ENCODE measurements at places on chromosomes 11 and 22.

DNA sequence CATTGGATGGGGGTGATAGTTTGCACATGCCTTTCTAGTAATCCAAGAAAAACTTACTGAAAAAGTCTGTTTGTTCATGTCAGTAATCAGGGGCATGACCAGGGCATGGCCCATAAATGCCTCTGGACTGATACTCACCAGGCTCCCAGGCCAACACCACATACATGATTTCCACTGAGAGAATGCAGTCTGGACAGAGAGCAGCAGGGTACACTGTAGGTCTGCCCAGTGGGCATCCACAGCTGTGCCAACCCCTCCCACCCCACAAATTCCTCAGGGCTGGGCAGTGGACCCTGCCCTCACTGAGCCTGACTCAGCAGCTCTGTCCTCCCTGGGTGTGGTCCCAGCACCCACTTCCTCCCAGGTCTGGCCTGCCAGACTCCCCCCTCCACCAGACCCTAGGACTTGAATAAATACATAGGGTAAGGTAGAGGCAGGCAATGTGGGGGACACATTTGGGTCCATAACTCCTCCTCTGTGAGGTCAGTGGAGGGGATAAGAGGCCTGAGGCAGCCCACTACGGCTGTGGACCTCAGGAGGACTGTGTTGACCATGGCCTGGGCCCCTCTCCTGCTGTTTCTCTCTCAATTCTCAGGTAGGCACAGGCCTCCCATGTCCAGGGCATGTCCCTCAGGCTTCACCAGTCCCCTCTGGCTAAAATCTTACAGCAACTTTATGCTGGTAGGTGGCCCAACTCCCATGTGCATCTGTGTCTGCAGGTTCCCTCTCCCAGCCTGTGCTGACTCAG, 92.2 kb upstream of the TOP3B start:
- no peak for DNase-seq

DNA sequence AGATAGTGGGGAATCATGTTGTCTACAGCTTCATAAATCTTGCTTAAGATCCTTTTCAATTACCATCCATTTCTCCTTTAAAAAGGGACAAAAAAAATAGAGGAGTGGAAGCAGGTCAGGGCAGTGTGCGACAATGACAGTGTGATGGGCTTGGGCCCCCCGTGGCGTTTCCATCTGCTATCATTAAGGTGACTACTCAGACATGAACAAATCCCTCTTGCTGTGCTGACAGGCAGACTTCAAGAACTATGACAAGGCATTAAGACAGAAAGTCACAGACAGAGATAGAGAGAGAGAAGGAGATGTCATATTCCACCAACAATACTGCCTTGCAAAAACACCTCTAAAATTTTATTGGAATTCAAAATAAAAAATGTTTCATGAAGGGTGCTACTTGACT, 263.2 kb downstream of the DCDC1 start:
- no peak for DNase-seq

DNA sequence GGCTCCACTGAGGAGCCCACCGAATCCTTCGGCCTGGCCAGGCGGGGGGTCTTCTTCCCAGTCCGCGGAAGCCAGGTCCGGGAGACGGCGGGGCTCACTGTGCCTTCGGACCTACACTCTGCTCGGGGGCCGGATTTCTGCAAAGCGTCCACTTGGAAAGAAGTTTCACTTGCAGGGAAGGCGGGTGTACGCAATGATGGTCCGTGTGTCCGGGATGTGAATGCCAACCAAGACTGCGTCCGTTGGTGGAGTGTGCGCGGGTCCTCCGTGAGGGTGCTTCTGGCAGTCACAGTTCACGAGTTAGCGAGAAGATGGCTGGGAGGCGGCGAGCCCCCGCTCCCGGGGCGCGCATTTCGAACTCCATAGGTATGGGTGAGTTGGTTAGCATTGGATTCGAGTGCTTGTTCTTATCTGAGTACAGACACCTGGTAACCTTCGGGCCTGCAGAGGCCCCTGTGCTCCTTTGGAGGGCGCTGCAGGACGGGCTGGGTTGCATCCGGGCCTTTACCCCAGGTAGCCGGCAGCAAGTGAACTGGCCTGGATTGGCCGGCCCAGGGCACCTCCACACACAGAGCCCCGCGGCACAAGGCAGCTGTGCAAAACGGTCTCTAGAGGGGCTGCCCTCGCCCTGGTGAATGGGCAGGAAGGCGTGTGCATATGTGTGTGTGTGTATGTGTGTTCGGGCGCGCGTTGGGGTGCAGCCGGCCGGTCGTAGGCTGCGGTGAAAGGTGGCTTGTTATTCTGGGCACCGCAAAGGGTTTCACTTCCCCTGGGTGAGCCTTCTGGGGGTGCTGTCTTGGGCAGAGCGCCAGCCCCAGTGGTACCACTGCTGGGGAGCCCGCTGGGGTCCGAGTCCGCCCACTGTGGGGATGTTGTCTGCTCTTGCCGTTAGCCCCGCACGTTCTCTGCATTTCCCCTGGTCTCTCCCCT, 13.3 kb upstream of the CYP2R1 start:
- DNase-seq: no peak

DNA sequence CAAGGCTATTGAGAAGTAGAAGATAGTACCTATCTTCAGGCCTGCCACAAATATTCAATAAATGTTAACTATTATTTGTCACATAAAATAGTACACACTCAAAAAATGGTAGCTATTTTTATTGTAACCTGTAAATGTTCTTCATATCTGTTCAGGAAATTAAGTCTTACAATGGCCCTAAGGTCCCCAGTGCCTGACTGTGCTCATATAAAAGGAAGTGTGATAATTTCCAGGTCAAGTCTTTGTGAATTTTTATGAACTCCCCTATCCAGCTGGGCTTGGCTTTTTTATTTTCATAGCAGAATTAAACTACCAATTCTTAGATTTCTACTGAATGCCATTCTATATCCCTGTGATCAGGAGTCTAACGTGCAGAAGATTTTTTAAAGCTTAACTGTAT, 284.2 kb upstream of the PITPNB start:
- DNase-seq: no peak

GRCh38 chr22:50030297-50031188, 18.0 kb upstream of the IL17REL start:
- no peak for DNase-seq

DNA sequence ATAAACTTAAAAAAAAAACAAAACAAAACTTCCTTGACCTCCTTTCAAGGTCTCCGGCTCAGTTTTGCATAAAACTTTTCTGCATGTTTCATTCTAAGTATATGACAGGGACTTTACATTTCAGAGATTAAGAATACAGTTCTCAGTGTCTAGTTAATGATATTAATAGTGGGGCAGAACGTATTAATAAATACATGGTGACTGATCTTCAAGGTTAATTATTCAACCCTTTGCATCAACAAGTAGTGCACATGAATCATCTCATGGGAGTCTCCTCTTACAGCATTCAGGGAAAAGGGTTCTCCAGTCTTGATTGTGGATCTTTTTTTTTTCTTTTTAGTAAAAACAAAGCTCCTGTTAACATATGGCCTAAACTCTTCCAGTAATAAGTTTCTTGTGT, 146.8 kb downstream of the KIRREL3 start:
- DNase-seq: no peak

DNA sequence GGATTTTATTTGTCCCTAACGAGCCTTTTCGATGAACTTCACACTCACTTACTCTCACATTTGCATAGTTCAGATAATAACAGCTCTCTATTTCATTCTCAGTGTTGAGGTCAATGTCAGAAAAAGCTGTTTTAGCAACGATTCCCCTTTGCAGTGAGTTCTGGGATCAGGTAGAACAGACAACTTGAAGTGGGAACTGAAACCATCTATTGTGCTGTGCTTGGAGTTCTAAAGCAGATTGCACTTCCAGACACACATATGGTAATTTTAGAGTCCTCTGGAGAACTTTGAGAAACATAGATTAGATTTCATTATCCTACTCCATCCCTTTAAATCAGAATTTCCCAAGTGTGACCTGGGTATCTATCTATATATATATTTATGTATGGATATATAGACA, 124.6 kb upstream of the BLID start:
- DNase-seq: no peak

DNA sequence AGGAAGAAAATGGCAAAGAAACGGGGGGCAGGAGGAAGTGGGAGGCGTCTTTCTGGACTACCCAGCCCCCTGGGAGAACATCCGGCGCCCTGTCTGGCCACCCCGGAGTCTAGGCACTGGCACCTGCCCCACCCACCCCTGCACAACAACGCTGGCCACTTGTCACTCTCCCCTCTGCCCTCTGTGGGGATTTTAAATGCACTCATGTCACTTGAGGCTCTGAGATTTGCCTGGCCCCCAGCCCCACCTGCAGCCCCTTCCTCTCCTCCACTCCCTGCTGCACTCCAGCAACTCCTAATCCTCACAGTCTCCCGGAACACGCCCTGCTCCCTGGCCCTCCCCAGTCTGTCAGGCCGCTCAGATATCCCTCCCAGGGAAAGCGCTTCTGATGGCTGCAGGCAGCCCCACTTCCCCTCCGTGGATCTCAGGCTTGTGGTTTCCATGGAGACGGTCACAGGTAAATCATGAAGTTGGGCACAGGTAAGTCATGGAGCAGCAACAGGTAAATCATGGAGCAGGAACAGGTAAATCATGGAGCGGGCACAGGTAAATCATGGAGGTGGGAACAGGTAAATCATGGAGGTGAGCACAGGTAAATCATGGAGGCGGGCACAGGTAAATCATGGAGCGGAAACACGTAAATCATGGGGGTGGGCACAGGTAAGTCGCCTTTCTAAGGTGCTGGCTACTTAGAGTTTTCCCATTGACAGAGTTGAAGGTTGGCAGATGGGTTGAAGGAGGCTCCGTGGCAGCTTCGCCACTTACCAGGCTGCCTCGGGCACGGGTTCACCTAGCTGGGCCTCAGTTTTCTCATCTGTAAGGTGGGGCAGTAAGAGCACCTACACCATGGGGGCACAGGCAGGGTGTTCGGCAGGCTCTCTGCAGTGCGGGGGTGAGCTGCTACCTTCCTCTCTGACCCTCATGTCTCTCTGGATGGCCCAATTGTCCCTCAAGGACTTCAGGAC, 79.0 kb upstream of the SHISAL1 start:
- no peak for DNase-seq

GRCh38 chr22:28608546-28608945, 71.1 kb downstream of the TTC28 start:
- DNase-seq: no peak

DNA sequence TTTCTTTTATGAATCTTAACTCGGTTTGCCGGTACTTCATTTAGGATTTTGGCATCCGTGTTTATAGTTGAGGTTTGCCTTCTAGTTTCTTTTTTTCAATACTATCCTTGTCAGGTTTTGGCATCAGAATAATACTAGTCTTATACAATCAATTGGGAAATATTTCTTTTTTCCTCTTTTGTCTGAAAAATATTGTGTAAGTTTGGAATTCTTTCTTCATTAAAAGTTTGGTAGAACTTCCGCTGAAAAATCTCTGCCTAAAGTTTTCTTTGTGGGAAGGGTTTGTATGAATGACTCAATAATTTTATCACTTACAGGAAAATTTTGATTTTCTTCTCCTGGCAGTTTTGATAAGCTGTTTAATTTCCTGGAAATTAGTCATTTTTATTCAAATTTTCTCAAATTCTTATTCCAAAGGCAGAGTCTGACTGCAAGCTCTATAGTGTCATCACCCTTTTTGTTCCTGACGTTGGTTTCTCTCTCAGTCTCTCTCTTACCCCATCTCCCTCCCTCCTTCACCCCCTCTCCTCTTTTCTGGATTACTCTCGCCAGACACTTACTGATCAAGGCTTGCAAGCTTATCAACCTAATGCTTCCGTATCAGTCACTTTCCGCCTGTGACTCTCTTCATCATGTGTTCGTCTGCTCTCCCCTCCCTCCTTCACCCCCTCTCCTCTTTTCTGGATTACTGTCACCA, 555.7 kb downstream of the TBC1D22A start:
- no peak for DNase-seq

- no peak for DNase-seq
Observed at GRCh38 chr11:132045107-132045506, 674.7 kb downstream of the NTM start.

- DNase-seq: no peak
Observed at GRCh38 chr11:15048616-15049015, 24.8 kb upstream of the CALCB start.

GRCh38 chr22:23537416-23537815, 42.7 kb downstream of the IGLL1 start:
- DNase-seq: no peak

DNA sequence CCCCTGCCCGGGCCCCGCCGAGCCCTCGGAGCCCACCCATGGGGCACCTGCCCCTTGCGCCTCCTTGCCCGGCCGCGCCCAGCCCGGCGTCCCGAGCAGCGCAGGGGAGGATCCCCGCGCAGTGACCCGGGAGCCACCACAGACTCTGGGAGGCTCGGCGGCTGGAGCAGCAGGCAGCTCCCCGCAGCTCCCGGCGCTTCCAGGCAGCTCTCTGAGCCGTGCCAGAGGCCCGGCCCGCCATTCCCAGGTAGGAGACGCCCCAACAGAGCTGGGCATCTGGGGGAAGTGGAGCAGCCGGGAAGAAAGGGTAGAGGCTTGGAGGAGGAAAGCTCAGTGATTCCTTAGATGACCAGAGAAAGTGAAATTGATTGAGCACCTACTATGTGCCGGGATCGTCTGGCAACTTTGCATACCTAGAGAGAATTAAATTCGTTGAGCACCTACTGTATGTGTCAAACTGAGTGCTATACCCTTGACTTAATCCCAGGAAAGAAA, 670 bp downstream of the RASD2 start:
- DNase-seq: no peak

GRCh38 chr11:111026241-111026640, 219.3 kb upstream of the POU2AF2 start:
- DNase-seq: no peak

DNA sequence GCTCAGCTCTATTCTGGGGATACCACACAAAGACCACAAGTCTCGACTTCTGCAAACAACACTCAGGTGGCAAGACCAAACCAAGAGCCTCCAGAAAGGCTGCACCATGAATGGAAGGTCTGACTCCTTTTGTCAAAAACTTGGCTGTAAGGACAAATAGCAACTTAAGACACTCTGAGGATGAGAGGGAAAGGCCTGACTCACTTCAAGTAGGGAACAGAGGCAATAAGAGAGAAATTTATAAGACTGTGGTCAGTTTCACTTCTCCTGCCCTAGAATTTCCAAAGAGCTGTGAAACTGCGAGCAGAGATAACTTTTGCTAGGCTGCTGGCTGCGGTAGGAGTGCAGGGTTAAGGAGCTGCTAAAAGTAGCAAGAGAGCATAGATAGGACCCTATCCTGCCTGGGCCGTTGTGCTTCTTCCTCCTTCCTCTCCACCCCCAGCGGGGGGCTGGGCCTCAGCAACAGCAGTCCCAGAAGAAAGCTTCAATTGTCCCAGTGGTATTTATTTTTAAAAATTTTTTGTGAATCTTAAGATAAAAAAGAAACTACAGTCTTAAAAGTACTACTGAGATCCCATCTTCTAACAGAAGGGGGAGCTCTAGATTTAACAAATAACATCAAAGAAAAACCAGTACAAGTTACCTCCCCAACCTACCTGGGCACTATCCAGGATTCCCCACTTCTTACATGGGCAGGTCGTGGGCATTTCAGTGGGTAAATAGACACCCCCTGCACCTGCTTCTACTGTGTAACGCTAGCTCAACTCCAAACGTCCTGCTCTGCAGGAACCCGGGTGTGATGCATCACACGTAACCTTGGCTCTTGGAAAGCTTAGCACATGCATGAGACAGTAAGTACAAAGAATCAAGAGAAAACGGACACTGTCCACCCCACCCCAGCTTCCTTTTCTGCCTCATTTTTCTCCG, 66.4 kb downstream of the SGSM3 start:
- peak; percentile 63 for DNase-seq

Measured in AG09309 (cell line).